ENCODE measurements at places on chromosomes 4 and X. TPM values are rescaled to one million over a fixed set of nuclear protein-coding genes. Genes with fewer than 3 reads are reported as not detected.

DNA sequence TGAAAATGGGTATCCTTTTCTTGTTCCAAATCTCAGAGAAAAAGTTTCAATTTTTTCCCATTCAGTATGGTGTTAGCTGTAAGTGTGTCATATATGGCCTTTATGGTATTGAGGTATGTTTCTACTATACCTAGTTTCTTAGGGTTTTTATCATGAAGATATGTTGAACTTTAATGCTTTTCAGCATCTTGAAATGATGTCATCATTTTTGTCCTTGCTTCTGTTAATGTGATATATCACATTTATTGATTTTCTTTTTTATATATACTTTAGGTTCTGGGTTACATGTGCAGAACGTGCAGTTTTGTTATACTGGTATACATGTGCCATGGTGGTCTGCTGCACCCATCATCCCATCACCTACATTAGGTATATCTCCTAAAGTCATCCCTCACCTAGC, 44.9 kb downstream of the FOXR2 start:
- DNase-seq = no peak

DNA sequence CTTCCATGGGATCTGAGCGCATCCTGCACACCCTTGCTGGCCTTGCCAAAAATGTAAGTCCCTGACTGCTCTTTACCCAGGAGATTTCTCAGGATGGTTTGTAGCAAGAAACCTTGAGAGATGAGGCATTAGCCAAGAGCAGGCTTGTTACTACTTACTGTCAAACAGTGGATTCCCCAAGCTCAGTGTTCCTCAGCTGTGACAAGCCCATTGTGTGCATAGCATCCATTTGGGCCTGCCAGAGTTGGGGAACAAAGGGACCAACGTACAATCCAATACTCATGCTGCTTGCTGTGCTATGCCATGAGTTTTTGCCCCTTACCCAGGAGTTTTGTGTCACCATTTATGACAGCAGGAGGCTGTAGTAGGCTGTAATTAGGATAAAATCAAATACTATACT, 267.6 kb downstream of the TENM3 start:
- DNase-seq = no peak

GRCh38 chrX:119290476-119290875, 54.4 kb downstream of the PGRMC1 start:
- DNase-seq = no peak

DNA sequence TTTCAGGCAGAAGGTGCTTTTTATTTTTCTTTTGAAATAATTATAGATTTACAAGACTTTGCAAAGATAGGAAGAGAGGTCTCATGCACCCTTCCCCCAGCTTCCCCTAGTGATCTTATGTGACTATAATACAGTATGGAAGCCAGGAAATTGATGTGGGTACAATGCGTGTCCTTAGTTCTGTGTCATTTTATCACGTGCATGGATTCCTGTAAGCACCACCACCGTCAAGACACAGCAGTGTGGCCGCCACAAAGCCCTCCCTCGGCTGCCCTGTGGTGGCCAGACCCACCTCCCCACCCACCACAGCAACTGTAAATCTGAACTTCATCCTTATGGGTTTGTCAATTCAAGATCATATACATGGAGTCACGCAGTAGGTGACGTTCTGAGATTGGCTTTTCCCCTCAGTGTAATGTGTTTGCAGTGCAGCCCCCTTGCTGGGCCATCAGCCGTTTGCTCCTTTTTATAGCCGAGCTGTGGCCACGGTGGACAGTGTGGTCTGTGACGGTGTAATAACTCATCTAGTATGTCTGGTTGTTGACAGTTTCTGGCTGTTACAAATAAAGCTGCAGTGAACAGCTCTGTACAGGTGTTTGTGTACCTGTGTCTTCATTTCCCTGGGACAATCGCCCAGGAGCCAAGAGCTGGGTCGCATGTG, 10.9 kb upstream of the HTRA3 start:
- no peak for DNase-seq

- DNase-seq = no peak
Observed at GRCh38 chrX:13066391-13066790, 22.0 kb upstream of the FAM9C start.

DNA sequence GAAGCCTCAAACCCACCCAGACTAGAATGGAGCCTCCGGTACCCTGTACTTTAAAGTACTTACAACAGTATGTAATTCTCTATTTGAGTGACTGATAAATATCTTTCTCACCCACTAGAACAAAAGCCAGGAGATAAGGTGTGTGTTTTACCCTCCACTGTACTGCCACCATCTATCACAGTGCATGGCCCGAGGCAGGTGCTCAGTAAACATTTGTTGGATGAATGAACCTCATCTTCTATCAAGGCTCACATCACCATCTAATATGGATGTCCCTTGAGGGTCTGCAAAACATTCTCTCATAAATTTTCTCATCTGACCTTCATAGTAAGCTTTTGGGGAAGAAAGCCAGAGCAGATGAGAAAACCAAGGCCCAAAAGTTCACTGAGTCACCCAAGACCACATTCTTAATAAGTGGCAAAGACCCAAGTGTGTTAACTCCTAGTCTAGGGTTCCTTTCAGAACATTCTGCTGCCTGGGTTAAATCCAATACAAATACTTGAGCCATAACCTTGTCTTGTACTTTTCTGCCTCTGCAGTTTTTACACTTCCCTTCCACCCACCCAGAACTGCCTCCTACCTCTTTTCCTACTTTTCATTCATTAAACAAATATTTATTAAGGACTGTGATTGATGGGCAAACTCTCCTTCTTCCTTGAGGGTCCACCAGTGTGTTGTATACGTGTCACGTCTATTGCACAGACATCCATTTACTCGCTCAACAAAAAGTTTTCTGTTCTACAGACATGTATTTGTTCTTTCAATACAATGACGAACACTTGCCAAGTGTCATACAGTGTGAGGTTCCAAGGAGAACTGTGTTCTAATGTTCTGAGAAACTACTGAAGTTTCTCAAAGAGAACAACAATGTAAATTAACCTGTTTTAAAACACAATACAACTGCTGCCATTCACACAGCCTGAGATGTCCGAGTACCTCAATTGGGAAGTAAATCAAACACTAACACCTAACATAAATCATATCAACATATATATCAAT, 35.7 kb downstream of the APBB2 start:
- no peak for DNase-seq

The NIPAL1 gene
- 0.82 TPM for total RNA-seq

The PASD1 gene
- not detected for total RNA-seq

All from Panc1 (cell line).